ENCODE measurements at places on chromosomes 2 and 18.
A peak's percentile ranks its signal among the peaks of the same experiment; 100 is the strongest.

DNA sequence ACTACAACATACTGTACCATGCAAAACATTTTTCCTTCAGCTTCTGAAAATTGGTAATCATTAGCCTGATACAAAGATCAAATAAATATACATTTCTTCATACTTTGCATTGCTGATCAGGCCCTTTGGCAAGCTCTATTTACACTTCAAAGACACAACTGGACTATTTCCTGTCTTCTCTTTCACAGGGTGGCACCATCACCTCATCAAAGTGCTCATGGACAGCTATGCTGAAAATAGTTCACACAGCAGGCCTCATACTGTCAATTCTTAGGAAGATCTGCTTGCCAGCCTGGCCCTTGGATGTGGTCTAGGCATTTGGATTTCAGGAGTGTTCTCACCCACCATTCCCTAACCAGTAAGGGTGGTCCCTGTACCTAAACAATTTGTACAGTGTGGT, 33.9 kb downstream of the FBXO15 start:
- DNase-seq, result no peak

GRCh38 chr2:75431763-75432162, 129.0 kb downstream of the EVA1A start:
- no peak for DNase-seq

DNA sequence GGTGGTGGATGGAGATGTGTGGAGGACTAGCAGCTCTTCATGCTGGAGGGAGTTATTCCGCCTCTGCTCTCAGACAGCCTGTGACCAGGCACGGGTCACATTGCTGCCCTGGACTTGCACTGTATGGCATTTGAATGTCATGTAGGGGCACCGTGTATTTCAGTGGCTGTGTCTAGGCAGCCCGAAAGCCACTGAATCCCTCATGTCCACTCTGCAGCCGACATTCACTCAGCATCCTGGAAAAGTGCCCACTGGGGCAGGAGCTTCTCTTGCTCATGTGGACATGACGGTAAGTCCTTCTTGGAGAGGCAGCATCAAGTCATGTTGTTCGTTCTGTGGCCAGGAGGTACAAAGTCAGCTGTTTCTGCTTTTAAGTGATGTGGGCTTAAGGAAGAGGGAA, 127.9 kb downstream of the SH3RF3 start:
- DNase-seq, result peak; percentile 15

DNA sequence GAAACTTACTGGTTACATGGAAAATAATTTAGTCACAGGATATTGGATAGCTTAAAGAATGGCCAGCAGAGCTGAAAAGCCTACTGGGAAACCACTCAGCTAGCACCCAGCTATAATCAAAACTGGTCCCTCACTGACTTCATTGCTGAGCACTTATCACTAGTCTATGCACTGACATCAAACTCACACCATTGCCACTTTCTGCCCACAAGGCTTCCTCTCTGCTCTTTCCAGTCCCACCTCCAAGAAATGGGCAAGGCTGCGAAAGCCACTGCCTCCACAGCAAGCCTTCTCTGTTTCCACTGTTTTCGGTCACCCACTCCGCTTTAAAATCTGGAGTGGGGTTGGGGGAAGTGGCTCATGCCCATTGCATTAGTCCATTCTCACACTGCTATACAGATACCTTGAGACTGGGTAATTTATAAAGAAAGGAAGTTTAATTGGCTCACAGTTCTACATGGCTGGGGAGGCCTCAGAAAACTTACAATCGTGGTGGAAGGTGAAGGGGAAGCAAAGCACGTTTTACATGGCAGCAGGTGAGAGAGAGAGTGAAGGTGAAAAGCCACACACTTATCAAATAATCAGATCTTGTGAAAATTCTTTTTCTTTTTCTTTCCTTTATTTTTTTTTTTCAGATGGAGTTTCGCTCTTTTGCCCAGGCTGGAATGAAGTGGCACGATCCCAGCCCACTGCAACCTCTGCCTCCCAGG, 77.0 kb upstream of the CERS6 start:
- no peak for DNase-seq

- no peak for DNase-seq
These were observed 159.8 kb downstream of the TAF4B start for GRCh38 chr18:26386002-26386401.

DNA sequence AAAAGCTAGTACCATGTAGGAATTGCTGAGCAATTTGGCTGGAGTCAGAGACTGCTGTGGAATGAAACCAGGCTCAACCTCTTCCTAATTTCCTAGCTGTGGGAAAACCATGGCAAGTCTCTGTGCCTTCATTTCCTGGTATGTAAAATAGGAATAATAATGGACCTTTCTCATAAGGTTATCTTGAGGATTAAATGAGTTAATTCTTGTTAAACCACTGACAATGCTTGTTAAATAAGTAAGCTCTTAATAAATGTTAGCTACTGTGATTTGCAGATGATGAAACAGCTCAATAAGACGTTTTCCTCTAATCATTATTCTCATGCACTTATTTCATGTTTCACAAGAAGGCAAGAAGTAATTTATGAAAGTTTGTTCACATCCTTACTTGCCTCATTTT, 346.7 kb downstream of the RND3 start:
- DNase-seq, result no peak

DNA sequence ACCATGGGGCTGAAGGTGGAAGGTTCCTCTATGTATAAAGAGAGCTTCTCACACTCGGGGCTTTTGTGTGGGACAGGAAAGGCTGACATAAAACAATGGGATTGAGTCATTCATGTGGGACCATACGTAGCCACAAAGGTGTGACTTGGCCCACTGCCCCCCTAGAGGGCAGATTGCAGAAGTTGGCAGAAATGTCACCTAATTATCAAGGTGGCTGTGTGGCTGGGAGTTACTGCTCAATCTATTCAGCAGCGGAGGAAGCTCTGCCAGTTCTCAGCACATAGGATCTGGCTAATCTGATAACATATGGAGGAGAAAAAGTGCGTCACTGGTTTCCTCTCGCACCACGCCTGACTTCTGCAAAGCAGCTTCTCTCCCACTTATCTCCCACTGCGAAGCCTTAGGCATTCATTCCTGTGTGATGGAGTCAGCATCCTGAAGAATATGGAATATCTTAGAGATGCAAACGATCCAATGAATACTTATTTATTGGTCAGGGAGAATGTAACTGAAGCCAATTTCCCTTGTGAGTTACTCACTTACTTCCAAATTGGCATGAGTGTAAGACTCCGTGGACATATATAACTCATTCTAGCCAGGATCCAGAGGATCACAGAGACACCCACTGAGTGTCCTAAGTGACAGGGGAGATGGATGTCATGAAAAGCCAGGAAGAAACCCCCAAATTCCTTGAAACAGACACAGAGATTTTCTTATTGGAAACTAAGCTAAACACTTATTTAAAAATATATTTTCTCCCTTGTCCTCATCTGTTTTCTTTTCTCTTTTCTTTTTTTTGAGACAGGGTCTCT, 344.8 kb downstream of the TGIF1 start:
- no peak for DNase-seq

GRCh38 chr2:119049968-119050704, 108.1 kb downstream of the MARCO start:
- DNase-seq, result no peak

DNA sequence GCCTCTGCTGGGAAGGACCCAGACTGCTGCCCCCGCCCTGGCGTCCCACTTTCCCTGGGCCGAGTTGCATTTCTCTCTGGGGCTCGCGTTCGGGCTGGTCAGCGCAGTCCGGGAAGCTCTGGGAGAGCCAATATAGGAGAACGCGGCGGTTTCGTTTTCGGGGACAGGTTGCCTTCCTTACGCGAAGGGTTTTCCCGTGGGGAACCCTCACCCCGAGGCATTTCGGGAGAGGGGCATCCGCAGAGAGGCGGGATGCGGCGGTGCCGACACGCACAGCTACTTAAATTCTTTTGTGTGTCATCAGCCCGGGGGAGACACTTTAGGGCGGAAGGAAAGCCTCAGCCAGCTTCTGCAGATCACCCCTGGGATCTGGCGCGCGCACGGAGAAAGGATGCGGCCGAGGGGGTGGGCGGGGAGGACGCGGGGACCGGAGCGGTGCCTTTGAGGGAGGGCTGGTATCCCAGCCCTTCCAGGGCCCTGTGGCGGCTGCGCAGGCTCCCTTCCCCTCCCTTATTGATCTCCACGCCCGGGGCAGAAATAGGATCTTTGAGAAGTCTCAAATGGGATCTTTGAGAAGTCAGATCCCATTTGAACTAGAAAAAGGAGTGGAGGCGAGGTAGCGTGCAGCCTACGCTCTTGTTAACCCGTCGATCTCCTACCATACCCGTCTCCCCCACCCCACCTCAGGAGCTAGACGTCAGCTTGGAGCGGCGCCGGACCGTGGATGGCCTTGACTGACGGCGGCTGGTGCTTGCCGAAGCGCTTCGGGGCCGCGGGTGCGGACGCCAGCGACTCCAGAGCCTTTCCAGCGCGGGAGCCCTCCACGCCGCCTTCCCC, 1.2 kb downstream of the GATA6 start:
- DNase-seq, result no peak

DNA sequence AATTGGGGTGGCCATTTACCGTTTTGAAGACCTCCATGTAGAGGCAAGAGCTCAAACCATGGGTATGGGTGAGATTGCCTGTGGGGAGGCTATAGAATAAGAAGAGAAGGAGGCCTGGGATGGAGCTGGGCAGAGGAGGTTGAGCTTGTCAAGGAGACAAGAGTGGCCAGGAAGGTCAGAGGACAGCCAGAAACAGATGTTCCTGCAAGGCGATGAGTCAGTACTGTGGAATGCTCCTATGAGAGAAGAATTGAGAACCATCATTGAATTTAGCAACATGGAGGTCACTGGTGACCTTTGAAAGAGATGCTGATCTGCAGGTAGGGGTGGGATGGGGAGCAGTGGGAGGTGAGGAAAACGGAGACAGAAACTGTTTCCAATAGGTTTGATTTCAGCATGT, 3.5 kb downstream of the ACSL3 start:
- DNase-seq, result no peak

DNA sequence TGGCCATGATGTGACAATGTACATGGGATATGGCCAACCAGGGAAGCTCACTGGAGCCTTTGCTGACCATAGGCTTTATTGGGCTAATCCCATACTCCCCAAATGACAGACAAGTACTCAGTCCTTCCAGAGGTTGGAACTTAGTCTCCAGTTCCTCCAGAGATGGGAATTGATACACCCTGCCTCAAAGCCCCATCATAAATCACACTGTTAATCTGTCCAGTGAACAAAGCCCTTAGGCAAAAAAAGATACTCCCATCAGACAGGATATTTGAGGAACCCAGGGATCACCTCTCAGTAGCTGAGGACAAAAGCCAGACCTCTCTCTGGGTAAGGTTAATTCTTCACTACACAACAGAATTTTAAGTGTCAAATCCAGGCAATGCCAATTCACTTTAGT, 247.5 kb upstream of the CDH20 start:
- no peak for DNase-seq

DNA sequence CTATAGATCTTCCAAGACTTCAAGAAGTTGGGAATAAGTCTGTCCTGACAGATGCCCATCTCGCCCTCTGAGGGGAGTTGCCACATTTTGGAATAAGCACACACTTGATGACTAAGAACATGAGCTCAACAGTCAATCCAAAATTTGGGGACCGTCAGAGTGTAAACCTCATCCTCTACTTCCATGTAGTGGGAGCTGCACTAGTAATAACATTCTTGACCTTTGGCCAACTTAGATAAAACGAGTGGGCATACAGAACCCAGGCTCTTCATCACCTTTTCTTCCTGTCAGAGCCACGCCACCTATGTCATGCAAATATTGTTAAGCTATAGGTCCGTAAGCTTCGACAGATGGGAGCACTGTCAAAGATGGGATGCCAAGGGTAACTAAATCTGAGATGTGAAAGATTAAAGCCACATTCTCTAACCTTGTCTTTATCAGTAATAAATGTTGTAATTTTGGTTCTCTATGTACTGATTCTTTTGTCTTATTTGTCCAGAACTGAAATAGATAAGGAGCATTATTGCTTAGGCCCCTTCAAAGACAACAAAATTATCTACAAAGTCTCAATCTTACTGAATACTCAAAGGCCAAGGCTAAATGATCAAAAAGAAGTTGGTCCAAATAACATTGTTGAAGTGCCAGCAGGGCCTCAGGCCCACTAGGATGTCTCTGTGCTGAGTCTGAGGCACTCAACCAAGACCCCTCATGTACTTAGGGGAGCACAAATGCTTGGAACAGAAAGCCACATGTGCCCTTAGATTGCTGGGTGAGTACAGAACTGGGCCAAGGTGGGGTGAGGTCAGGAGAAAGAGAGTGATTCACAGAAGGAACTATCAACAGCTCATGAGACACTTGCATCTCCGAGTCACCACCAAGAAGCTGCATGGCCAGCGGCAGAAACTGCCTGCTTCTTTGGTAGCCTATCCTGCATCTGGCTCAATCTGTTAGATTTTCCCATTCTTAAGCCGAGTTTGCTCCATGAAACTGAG, 15.0 kb downstream of the CDH2 start:
- DNase-seq, result no peak

- no peak for DNase-seq
These were observed 10.9 kb upstream of the FZD7 start for GRCh38 chr2:202022755-202023154.

DNA sequence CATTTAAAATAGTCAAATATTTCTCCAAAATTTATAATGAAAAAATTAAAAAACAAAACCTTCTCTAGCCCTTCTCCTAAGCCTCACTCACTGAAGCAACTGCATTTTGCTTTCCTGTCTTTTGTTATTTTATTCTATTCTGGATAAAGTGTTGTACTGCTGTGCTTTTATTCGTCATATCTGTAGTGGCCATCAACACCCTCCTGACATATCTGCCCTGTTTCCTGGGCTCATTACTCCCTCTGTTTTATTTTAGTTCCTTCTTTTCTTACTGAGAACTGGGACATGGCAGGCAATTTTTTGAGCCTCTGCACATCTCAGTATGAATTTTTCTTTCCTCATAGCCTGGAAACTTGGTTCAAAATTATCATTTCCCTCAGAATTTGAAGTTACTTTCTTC, 224.2 kb downstream of the GULP1 start:
- DNase-seq, result no peak
